GM19239 (cell line): ENCODE measurements at places on chromosomes 16 and 17.

GRCh38 chr16:48489376-48489775 is 104.2 kb upstream of the SIAH1 start:
- no peak for DNase-seq

DNA sequence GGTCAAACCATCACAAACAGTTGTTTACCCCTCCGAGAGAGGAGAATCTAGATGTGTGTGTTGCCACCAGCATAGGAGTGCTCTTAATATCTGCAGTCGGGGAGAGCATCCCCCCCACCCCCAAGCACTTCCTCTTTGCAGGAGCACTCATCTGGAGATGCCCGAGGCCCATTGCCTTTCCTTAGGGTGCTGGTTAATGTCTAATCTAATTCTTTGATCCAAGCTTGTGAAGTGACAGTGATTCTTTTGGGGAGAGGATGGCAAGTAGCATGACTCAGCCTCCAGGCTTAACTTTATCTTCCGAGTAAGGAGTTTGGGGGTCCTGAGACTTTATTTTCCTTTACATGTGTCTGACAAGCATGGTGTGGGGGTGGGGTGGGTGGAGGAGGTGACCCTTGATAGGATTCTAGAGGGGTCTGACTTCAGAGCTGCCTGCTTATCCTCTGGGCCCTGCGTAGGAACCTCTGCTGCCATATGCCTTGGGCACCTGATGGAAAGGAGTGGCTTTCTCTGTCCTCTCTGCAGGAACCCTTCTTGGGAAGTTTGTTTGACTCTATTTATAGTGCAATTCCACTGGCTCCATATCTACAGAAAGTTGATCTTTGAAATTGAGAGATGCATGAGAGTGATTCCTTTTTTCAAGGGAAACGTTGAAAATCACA is 207.1 kb downstream of the SPECC1 start:
- DNase-seq = no peak

GRCh38 chr16:54145881-54146280 is 140.7 kb downstream of the IRX3 start:
- DNase-seq = no peak

DNA sequence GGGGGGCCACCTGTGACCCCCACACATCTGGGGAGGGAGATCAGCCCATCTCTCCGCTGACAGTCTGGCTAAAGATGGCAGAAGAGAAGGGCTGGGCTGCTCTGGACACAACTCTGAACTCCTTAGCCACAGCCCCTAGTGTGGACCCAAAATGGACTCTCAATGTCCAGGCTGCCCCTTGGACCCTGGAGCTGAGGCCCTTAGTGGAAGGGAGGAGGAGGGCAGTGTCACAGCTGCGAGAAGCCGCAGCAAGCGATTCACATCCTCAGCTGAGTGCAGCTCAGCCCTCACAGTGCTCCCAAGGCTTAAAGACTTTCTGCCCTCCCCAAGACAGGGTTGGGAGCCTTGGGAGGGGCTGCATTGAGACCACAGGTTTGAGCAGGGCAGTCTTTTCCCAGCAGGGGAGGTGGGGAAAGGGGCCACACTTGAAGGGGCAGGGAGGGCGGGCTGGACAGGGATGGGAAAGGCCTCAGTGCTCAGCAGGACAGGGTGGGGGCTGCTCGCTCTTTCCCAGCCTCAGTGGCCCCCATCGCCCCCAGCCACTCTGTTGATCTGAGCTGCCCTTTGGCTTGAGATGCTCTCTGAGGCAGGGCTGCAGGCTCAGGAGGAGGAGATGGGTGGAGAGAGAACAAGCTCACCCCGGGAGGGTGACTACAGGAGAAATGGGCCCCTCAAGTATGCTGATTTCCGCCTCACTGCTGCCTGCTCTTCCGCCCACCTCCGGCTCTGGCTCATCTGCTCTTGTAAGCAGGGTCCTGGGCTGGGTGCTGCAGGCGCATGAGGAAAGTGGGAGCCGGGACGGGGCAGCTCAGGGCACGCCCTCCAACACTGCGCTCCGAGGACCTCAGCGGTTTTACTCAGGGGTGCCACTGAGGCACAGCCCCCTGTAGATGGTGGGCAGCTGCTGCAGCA is 50.9 kb upstream of the MTSS2 start:
- DNase-seq = no peak

- no peak for DNase-seq
Observed at GRCh38 chr17:7544911-7545310, 3.9 kb upstream of the TNFSF12 start.

DNA sequence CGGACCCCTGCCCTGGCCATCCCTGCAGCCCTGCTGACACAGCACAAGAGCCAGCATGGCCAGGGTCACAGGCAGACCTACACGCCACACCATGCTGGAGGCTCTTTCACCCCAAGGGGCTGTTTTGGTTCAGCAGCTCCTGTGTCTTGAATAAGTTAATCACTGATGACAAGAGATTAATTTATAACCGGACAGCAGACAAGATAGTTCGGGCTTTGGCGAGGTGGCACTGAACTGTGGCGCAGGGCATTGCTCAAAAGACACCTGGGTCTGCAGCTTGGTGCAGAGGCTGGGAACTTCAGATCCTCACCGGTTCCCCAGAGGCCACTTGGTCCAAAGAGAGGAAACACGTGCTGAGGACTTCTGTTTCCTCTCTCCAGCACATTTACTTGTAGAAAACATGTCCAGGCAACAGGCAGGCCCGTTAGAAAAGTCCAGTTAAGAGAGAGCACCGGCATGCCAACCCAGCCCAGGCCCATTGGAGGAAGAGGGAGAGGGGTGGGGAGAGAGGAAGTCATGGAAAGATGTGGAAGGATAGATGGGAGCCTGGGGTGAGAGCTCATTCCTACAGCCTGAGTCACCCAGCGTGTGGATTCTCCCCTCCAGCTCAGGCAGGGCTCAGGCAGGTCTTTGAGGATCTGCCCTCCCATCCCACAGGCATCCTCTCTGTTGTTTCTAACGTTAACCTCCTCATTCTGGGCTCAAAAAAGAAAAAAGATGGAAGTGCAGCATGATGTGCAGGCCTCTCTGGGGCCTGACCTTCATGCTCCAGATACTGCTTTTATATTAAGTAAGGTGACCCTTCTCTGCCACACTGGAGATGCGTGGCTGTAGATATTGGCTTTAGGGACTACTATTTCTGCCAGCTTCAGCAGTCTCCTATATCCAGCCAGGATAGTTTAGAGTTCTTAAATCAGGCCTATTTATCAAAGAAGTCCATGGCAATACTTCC is 80.0 kb upstream of the HNF1B start:
- DNase-seq = no peak

DNA sequence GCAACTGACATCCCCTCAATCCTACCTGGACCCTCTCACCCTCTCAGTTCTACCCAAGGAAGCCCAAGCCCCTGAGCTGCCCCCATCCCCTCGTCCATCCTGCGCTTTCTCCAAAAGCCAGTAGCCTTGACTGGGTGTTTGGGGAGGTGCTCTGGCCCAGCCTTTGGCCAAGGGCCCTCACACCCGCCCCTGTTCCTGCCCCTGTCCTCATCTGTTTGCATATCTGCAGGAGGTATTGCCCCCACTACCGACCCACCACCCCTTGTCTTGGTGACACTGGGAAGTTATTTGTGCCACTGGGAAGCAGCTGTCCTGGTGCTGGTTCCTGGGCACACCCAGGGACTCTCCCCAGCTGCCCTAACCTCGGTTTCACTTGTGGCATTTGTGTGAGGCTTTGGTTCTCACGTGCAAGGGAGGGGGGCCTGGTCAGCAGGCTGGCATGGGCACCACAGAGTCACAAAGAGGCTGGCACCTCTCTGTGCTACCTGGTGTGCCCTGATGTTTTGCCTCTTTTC is 75.3 kb downstream of the MRC2 start:
- DNase-seq = no peak

DNA sequence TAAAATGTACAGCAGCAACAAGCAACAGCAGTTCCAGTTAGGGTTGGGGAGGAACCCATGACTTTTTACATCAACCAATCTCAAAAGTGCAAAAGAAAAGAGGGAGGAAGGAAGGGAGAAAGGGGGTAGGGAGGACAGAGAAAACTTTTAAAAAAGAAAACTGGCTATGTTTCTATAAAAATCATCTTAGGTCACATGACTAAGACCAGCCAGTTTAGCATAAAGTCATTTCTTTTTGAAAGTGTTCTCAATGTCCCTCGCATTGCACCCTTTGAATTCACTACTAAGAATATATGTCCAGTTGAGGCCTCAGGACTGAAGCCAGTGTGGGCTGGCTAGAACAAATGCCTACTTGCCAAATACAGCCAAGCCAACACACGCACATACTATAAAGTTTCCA is 28.9 kb downstream of the DCUN1D3 start:
- no peak for DNase-seq

DNA sequence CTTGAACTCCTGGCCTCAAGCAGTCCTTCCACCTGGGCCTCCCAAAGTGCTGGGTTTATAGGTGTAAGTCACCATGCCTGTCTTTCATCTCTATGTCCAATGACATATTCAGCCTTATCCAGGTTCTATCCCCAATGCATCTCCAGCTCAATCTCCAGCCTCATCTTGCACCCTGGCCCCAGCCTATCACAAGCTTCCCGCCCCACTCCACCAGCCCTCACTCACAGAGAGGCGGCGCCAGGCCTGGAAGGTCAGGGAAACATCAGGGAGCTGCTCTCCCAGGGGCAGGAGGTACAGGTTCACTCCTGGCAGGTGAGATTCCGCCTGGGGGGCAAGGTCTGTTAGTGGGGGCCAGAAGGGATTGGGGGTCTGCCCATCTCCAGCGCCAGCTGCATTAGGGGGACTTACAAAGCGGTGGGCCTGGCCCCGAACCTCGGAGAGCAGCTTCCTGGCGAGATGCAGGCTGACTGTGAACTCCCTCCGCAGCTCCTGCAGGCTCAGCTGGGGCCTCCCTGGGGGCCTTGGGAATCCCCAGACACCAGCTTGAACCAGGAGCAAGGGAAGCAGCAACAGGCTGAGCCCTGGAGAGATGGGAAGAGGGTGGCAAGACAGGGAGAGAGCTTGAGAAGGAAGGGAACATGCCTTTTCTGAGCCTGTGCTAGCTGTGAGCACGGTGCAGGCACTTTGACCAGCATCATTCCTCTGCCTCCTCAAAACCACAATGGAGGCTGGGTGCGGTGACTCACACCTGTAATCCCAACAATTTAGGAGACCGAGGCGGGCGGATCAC is 3.0 kb downstream of the IL27 start:
- no peak for DNase-seq

- DNase-seq = peak; percentile 61
Observed at GRCh38 chr16:54193665-54194333, 92.8 kb downstream of the IRX3 start.

- DNase-seq = no peak
Observed at GRCh38 chr16:84214451-84215066, 23.6 kb downstream of the ADAD2 start.

GRCh38 chr17:80826346-80826954 is 165.2 kb upstream of the CHMP6 start:
- no peak for DNase-seq

DNA sequence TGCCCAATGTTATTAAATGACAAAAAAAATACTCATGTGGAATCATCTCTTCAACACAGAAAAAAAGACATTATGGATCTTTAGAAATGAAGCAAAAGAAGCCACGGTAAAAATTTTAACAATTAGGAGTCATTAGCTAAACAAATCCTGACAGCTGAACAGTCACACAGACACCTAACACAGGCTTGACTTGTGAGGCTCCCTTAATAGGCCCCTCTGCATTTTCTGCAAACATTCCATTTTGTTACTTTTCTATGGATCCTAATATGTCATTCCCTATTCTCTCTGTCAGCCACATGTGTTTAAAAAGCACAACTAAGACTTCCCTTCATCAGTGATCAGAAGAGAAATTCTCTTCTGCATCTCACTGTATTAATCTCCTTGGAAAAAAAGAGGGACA is 1331.5 kb downstream of the CDH8 start:
- no peak for DNase-seq

DNA sequence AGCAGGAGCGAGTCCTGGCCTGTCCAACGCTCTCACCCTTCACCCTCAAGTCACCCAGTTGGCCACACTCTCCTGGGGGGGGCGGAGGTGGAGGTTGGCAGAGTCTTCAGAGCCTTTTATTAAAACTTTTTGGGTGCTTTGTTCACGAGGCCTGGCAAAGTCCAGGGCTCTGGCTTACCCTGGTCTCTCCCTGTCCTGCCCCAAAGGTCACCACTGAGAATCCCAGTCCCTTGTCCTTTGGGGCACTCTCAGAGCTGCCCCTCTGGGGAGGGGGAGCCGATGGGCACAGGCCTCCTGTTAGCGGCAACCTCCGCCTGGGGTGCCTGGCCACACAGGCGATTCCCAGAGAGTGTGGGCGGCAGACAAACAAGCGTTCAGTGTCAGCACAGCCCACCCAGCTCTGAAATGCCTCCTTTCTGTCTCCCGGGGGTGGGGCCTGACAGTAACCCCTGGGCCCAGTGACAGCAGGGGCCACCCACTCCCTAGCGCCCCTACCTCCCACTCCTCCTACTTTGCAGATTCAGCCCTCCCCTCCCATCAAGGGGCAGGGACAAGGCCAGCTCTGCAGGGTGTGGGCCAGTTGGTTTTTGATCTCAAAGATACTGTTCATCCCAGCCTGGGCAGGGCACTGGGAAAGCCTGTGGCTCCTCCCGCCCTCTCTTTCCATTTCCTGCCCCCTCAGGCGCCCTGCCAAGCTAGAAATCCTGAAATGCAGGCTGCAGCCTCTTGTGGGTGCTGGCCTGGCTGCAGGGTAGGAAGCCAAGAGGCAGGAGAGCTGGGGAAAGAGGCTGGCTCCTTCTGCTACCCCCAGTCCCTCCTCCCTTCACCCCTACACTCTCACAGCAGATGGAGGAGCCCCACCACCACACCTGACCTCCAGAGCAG is 36.6 kb upstream of the EMP2 start:
- no peak for DNase-seq

GRCh38 chr17:9241371-9241712 is 220.0 kb downstream of the NTN1 start:
- DNase-seq = no peak

GRCh38 chr17:77473615-77474226 is 333.0 kb downstream of the SEC14L1 start:
- DNase-seq = no peak

DNA sequence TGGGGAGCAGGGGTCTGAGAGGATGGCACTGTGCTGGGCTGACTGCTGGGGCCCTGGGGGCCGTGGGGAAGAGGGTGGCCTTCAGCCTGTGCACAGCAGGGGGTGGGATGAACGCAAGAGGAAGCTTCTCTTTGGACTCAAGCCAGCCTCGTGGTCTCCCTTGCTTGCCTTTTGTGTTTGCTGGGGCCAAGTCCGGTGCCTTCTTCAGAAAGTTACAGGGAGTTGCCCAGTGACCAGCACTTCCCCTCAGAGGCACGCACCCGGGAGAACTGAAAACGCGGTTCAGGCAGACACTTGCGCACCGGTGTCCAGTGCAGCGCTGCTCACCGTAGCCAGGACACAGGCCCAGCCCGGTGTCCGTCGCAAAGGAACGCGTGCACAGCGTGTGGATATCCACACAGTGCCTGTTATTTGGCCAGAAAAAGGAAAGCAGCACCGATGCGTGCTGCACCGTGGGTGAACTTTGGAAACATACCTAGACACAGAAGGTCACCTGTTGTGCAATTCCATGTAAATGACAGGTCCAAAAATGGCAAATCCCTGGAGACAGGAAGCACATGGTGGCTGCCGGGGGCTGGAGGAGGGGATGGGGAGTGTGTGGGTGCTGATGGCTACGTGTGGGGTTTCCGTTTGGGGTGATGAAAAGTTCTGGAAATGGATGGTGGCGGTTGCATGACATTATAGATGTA is 29.4 kb upstream of the NUDT16L1 start:
- no peak for DNase-seq

- no peak for DNase-seq
Observed at GRCh38 chr17:64354824-64355535, 35.7 kb downstream of the PECAM1 start.
